ENCODE measurements at places on chromosomes 6 and 20.

DNA sequence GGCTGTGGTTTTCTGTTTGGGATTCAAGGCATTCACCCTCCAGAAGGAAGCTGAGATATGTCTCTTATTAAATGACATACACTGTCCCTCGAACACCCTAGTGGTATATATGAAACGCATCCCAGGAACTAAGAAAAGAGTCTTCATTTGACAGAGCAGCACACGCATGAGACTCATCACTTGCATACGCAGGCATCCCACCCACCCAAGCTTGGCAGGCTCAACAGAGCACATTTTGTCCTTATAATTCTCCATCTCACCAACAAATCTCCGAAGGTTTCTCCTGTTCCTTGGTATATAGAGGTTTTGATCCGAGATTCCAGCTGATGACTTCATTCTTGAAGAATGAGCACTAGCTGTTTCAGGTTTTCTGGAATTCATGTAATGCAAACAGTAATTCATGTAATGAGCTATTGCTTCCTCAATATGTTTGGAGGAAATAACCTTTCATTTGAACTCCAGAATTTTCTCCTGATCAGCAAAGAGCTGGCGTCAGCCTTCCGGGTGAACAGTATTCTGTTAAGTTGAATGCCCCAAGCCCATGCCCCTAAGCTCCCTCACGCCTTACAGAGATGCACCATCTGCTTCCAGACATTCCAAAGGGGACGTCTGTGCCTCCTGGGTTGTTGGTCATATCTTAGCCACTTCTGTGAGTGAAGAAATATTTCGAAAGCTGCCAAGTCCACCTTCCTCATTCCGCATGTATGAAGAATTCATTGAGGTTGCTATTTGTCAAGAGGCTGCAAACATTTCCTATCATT is 66.0 kb upstream of the CDH4 start:
- no peak for DNase-seq

DNA sequence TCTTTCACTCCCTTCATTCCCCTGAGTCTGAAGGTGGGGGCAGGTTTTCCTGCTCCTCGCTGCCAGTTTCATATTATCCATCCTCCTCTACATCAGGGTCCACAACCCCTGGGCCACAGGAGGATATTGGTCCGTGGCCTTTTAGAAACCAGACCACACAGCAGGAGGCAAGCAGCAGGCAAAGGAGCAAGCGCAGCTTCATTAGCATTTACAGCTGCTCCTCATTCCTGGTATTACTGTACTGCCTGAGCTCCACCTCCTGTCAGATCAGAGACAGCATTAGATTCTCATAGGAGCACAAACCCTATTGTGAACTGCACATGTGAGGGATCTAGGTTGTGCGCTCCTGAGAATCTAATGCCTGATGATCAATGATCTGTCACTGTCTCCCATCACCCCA is 380.3 kb downstream of the ARHGAP18 start:
- no peak for DNase-seq

- no peak for DNase-seq
Observed at GRCh38 chr6:51930602-51931001, 156.8 kb downstream of the PKHD1 start.

DNA sequence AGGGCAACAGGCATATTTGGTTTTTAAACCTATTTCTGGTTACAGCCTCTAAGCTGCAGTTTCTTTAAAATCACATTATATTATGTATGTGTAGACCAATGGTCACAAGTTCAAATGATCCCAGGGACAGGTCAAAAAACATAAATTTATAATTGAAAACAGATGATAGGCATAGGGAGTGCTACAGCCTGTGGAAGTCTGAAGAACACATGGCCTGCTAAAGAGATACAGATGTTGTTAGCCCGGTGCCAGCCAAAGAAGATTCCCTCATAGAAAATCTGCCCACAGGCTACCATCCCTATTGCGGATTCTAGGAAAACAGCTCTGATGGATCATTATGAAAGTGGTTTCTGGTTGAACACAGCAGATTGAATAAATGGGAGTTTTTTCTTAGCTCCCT is 65.3 kb downstream of the NRSN1 start:
- no peak for DNase-seq

GRCh38 chr6:97689078-97689754 is 406.2 kb upstream of the MMS22L start:
- no peak for DNase-seq

Measured in D721Med (cell line).